ENCODE measurements at places on chromosomes 5 and 9.

GRCh38 chr9:120855827-120856670 lies 13.3 kb upstream of the PSMD5 start:
- no peak for DNase-seq

GRCh38 chr5:13763719-13764118 lies 180.8 kb downstream of the DNAH5 start:
- DNase-seq, result no peak

DNA sequence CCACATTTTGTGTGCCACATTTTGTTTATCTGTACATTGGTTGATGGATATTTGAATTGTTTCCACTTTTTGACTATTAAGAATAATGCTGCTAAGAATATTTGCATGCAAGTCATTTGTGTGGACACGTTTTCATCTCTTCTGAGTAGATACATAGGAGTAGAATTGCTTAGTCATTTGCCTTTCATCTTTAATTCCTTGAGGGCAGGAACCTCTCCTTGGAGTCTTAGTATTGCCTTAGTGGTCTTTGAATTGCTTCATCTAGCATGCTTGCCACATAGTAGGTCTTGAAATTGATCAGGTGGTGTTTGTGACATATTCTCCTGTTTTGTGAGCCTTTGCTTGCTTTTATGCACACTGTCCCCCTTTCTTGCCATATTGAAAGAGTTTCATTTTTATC lies 128.5 kb downstream of the NR3C1 start:
- DNase-seq, result no peak

DNA sequence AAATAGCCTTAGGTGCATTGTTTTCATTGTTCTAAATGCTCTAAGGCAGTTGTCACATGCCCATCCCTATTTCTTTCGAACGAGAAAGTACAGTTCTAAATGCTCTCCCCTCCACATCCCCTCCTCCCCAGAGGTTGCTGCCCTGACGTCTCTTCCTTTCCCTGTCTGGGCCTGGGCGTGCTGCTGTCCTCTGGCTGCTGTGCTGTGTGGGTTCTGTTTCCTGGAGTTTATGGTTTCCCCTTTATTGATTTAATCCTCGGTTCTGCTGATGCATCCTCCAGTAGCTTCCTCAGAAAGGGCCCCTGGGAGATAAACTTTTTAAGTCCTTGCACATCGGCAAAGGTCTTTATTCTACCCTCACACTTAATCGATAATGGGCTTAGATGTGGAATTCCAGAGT lies 48.8 kb downstream of the MVB12B start:
- no peak for DNase-seq

GRCh38 chr9:124412228-124412575 lies 3.0 kb downstream of the PSMB7 start:
- DNase-seq, result no peak

DNA sequence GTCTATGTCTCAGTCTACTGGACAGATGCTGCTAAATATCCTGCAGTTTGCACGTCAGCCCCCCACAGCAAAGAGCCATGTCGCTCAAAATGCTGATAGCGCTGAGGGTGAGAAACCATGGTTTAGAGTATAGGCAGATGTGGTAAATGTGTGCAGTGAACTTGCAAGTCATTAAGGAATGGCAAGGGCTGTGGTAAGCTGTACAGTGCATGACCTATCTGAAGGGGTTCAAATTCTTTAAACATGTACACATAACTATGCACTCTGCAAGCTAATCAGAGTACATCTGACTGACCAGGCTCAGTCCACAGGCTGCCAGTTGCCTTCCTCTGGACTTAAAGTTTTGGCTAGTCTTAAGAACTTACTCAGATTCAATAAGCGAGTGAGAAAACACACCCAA lies 170.7 kb downstream of the CFAP90 start:
- no peak for DNase-seq

DNA sequence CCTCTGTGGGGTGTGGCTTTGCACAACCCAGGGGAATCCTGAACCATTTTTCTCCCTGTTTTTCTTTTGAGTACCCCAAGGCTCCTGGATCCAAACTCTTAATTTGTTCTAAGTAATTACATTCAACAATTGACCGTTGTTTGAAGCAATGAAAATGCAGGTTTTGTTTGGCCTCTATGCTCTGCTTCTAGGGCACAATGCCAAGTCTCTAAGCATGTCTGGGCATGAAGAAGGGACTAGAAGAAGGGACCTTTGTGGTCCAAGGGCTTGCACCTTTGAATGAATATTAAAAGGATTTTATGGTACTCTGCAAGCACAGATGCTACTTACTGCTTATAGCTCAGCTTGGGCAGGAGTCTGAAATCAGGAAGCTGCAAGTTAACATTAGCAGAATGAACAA lies 6.6 kb upstream of the ENC1 start:
- no peak for DNase-seq

DNA sequence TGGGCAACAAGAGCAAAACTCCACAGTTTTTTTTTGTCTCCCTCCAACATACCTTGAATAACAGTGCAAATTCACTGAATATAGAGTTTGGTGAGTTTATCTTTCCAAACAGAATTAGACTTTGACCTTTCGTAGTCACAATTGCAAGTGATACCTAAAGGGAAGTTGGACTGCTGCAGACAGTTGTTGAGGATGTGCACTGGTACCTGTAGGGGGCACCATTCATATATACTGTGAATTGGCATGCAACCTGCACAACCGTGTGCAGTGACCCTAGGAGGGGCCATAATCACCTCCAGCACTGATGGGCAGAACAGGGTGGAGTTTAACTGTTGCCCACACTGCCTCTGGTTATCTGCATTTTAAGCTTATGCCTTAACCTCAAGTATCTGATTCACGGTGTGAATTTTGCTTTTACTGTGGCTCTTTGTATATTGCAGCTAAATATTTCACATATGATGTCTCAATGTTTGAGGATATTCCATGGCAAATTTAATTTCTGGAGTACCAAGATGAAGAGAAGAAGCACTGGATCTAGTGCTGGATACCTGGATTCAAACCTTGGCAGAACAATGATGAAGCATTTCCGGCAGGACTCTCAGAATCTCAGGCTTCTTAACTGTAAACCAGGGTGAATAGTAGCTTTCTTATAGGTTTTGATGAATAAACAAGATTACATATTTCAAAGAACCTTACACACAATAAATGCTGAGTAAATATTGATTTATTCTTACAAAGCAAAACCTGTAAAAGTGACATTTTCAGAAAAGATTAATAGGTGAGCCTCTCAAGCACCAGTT lies 144.3 kb downstream of the ACTBL2 start:
- DNase-seq, result peak; percentile 44

GRCh38 chr9:84271531-84271900 lies 69.0 kb downstream of the SLC28A3 start:
- peak; percentile 82 for DNase-seq

DNA sequence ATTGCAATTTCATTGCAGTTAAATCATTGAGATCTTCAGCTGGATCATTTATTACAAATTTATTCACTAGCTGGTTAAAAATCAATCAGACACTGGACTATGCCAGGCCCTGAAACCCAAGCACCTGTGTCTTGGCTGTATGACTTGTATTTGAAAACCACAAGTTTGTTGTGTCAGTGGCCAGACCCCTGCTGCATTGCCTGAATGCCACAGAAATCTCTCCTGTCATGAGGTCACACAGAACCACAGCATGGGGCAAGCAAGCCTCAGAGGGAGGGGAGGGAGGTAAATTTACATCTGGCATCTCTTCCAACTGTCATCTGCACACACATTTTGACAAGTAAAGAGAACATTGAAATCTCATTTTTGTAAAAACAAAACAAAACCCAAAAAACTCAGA lies 90.0 kb downstream of the ARRDC3 start:
- DNase-seq, result peak; percentile 71

- DNase-seq, result no peak
Measured at GRCh38 chr5:150141544-150142184, 14.0 kb downstream of the PDGFRB start.

DNA sequence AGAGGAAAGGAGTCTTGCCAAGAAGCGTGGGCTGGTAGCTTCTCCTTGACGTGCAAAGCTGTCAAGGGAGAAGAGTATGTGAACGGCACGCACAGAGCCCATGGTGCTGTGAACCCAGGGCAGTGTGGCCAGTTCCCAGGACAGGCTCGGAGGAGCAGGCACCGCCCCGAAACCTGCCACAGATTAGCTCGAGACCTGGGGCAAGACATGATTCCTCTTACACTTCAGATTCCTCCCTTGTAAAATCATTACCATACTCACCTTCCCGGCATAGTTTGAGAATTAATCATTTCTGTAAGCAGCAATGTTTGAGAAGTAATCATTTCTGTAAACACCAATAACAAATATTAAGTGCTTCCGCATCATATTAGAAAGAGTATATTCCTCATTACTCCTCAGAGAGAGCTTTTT lies 19.9 kb downstream of the GOLM1 start:
- DNase-seq, result no peak

DNA sequence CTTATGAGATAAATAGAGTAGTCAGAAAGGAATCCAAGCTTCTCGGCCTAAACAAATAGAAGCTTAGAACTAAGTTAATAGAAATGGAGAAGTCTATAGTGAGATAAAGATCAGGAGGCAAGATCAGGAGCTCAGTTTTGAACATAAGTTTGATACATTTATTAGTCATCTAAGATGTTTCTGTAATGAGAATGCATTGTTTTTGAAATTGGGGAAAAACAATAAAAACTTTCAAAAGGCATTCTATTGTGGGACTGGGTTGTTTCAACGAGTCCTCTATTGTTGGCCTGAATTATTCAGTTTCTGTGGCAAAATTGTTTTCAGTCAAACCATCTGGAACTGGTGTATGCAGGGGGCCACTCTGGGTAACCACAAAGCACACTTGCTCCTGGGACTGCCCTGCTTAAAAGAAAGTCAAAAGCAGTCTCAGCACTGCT lies 181.0 kb upstream of the CLINT1 start:
- peak; percentile 20 for DNase-seq

GRCh38 chr5:53303105-53303504 lies 177.3 kb upstream of the FST start:
- DNase-seq, result no peak

DNA sequence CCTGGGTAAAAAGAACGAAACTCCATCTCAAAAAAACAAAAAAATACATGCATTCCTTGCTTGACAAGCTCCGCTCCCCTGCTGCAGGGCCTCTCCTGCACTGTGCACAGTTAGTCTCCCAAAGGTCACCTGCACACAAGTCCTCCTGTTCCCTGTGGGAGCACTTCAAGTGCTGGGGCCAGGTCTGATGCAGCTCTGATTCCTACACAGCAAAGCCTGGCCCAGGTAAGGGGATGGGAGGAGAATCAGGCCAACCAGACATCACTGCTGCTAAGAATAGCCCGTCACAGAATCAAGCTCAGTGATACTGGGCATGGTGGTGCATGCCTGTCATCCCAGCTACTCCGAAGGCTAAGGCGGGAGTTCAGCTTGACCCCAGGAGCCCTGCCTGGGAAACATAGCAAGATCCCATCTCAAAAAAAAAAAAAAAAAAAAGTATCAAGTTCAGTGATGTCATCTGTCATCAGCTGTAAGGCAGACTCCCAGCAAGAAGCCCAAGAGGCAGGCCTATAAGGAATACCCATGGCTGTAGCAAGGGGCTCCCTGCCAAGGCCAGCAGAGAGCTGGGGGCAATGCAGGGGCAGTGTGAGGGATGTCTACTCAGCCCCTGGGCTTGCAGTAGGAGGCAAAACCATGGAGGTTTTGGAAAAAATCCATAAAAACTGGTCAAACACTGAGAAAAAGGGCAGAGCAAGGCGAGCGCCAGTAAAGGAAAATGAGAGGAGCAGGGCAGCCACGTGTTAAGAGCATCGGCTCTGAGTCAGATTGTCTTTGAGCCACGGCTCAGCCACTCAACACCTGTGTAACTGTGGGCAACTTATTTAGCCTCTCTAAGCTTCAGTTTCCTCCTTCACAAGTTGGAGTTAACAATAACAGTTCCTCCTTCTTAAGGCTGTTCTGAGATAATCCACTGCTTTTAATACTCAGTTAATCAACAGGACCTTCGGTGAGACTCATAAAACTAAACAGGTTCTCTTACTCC lies 3.2 kb downstream of the TPM2 start:
- no peak for DNase-seq

DNA sequence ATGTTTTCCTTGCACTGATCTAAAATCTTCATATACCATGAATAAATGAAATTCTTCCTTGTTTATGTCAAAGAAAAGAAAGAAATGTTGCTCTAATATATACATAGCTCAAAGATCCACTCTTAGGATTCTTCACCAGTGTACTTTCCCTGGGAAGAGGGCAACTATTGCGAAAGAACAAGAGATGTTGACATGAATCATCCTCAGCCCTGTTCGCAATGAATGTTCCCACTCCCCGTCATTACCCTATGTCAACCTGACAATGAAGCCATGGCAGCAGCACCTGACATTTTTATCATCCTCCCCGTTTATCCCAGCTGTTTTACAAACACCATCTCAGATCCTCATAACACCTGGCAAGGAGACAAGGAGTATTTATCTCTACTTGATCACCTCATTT lies 409.1 kb upstream of the GRIA1 start:
- DNase-seq, result no peak

DNA sequence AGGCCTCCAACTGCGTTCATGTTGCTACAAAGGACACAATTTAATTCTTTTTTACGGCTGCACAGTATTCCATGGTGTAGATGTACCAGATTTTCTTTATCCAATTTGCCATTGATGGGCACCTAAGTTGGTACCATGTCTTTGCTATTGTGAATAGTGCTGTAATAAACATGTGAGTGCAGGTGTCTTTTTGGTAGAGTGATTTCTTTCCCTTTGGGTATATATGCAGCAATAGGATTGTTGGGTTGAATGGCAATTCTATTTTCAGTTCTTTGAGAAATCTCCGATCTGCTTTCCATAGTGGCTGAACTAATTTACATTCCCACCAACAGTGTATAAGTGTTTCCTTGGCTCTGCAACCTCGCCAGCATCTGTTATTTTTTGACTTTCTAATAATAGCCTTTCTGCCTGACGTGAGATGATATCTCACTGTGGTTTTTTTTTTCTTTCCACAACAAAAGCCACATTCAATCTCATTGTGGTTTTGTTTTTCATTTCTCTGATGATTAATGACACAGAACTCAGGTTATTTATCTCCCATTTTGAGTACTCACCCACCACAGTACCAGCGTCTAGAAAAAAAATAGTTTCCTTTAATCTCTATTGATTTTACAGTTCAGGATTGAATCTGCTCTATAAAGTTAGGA lies 21.9 kb downstream of the ARRDC3 start:
- peak; percentile 65 for DNase-seq

Measured in GM12865 (cell line).